ENCODE measurements at places on chromosomes 13 and 19.

DNA sequence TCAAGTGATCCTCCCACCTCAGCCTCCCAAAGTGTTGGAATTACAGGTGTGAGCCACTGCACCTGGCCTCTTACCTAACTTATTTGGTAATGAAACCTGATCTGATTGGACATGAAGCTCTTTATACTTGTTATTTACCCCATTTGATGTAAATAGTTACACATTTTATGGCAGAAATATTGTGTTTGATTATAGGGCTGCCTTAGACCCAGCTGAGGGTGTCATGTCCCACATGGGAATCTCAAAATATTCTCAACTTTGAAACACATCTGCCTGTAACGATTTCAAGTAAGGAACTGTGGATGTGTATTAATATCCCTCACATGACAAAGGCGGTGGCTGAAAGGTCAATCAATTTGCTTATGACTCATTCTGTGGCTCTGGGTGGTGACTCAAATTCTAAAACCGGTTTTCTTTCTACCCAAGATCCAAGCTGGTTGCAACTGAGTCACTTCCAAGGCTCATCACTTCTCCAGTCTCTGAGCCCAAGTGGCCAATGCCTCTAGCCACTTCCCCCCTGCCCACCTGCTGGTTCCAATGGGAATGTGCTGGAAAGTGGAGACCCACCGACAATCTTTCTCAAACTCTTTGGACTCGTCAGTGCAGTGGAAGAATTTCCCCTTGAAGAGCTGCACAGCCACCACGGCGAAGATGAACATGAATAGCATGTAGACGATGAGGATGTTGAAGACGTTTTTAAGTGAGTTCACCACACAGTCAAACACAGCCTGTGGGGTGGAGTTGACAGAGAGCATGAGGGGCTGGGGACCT, 110.9 kb downstream of the IER2 start:
- no peak for DNase-seq

- DNase-seq = no peak
Observed at GRCh38 chr19:40933025-40933424, 51.0 kb upstream of the CYP2A7 start.

DNA sequence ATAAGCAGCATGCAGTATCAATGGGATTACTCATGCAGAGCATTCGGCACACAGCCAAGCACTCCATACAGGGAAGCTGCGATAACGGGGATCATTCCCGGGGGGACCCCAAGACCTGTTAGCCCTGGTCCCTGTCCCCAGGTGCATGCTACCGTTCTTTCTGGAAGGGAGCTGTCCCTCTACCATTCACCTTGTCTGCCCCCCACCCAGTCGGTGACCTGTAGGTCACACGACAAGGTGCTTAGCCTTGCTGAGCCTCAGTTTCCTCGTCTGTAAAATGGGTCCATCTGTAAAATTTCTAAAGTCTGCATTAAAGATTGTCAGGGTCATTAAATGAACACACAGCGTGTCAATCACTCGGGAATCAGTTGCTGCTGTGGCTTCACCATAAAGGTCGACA, 6.8 kb upstream of the ACP7 start:
- no peak for DNase-seq

- DNase-seq = no peak
Observed at GRCh38 chr13:93620181-93620765, 393.7 kb downstream of the GPC6 start.

- DNase-seq = no peak
Observed at GRCh38 chr13:112329376-112329775, 46.8 kb upstream of the SPACA7 start.

DNA sequence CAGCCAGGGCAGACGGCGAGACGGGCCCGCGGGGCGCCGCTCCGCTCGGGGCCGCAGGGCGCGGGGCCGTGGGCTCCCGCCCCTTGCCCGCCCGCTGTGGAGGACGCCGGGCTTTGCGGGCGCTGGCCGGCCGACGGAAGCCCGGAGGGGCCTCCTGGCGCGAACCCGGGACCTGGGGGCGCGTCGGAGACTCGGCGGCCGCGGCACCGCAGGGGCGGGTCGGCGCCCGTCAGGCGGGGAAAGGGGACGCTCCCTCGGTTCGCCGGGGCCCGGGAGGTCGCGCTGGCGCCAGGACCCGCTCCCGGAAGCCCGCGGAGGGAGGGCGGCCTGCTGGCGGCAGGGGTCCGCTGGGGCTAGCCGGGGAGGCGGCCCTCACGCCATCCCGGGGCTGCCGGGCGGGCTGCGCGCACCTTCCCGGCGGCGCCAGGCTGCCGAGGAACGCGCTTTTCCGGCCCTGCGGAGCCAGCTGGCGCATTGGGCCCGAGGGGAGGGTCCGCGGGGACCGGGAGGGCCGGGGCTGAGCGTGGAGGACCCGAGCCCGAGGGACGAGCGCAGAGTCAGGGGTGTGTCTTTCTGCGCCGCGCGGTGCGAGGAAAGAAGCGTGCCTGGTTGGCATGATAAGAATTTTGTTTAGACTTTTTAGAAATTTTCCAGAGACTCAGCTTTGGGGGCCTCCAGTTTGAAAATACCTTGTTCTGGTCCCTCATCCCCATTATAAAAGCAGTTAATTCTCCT, 511 bp downstream of the GARRE1 start:
- no peak for DNase-seq

DNA sequence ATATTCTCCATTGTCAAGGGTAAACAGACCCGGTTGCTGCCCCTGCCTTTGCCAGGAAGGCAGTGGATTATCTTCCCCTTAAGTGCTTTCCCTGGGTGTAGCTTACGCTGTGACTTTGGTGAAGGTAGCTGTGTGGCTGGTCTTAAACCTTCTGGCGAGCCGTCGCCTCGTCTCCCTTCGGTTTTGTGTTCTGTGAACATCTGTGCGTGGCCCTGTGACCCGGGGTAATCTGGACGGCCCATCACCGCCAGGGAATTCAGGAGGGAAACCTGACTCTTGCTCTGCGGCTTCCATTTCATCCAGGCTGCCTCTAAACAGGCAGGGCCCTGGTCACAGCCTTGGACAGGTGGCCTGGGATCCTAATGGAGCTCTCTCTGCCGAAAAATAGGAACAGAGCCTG, 78.7 kb downstream of the SHISA2 start:
- DNase-seq = no peak

- no peak for DNase-seq
Observed at GRCh38 chr13:46176756-46177155, 5.2 kb downstream of the LCP1 start.

DNA sequence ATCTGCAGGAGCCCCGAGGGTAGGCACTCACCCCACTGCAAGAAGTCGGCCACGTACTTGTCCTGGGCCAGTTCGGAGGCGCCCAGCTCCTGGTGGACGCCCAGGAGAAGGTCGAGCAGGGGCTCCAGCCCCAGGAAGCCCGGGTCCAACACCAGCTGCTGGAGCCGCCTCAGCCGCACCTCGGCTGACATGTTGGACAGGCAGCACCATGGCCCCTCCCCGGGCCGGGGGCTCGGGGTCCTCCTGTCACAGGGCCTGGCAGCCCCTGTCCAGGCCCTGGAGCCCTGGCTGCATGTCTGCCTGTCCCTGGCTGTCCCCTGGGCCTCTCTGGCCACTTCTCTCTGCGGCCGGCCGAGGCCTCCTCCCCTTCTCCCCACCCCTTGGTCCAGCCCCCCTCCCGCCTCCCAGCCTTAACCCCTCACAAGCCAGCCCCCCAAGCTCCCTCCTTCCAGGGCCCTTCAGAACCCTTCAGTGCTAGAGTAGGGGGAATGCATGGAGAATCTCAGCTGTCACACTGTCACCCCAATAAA, at the start of gene DMPK:
Gene DMPK, minus strand, starts transcription at position 329 of the 530 bp plus-strand sequence. Its CDS starts 138 bp downstream, at position 191.
- no peak for DNase-seq

DNA sequence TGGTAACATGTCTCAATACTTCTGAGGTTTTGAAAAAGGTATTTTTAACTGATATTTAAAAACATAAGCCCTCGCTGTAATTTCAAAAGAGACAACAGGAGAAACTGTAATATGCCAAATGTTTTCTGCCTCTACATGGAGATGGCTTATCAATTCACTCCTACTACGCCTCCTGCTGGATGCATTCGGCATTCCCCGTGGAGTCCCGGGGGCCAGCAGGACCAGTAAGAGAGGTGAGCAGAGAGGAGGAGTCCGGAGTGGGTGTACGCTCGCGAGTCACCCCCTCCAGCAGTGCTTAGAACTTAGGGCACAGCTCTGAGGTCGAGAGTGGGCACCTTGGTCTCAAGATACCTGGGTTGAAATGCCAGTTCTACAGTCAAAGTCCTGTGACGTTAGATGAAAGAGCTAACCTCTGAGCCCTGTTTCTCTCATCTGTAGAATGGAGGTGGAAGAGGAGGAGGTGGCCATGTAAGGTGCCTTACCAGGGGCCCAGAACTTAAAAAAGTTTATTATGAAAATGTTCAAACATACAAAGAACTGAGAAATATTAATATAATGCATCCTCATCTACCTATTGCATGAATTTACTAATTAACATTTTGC, 110.2 kb downstream of the STK24 start:
- no peak for DNase-seq

All from anterior cingulate cortex (tissue), 58 donors.